Dermis microvascular lymphatic vessel endothelial cell (primary cell): ENCODE measurements at places on chromosomes 2 and 18. TPM values are rescaled to one million over a fixed set of nuclear protein-coding genes. Genes with fewer than 3 reads are reported as not detected.

RAB6C gene
- under 0.01 TPM in 1 of 2 replicates, not detected in the other for total RNA-seq

COL4A4 gene
- total RNA-seq: not detected in 2 replicates

MAP3K19 gene
- not detected in 2 replicates for total RNA-seq

TFPI gene
- total RNA-seq: 716 and 1,528 TPM in 2 replicates

LIMS1 gene
- total RNA-seq: 217 and 543 TPM in 2 replicates

EMILIN1 gene
- total RNA-seq: 21.3 and 37.0 TPM in 2 replicates

NEMP2 gene
- 2.1 and 2.4 TPM in 2 replicates for total RNA-seq

SETBP1 gene
- total RNA-seq: 2.3 and 6.4 TPM in 2 replicates

ATRAID gene
- total RNA-seq: 103 and 105 TPM in 2 replicates

DPYSL5 gene
- under 0.01 TPM in 1 of 2 replicates, not detected in the other for total RNA-seq

GATA6 gene
- total RNA-seq: 0.13 and 0.51 TPM in 2 replicates

IL1R2 gene
- 0.76 TPM in 1 of 2 replicates, not detected in the other for total RNA-seq

PPP1R1C gene
- total RNA-seq: 0.13 and 0.89 TPM in 2 replicates

GMPPA gene
- 22.2 and 28.7 TPM in 2 replicates for total RNA-seq

UCN gene
- total RNA-seq: 0.13 and 0.51 TPM in 2 replicates
